ENCODE measurements at places on chromosomes 13 and 19.

GRCh38 chr13:33838647-33839046 lies 20.7 kb downstream of the RFC3 start:
- no peak for DNase-seq

GRCh38 chr19:29576761-29577648 lies 29.1 kb upstream of the POP4 start:
- DNase-seq, result no peak

DNA sequence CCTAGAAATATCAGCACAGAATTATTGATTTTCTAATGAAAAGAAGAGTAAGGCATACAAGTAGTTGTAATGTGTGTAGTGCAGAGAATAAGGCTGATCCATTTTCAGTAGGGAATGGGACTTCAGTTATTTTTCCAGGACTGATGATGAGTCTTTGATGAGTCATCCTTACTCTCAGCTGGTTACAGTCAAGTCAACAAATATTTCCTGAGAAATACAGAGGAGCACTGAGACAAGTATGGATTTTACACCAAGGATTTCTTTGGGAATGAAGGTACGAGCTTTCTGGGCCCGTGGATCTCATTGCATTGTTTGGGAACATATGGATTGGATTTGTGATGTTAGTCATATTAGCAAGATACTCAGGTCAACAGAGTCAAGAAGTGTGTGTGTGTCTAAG lies 502.7 kb downstream of the FGF9 start:
- no peak for DNase-seq

DNA sequence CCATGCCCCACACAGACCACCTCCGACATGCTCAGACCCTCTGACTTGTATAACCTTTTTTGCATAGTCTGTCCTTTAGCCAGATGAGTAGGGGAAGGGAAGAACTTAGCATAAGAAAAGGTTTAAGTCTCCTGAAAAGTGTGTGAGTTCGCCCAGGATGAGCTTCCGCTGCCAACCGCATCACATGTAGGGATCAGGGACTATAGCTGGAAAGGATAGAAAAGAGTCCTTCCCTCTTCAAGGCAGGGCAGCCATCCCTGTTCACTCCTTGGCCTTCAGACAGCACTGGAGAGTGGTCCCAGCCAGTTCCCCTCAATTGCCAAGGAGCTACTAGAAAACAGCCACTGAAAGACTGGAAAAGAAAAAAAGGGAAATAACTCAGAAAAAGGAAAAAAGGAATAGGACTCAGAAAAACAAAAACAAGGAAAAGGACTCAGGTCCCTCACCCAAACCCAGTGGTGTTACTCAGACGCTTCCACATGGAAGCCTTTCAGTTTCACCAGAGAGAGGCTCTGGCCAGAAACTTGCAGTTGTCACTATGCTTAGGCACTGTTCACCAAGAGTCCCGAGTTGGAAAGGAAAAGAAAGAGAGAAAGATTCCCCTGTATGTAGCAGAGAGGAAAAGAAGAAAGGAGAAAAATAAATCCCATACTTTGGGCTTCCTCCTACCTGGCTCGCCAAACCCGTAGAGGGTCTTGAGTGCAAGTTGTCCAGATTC lies 5.6 kb upstream of the TM9SF2 start:
- no peak for DNase-seq

DNA sequence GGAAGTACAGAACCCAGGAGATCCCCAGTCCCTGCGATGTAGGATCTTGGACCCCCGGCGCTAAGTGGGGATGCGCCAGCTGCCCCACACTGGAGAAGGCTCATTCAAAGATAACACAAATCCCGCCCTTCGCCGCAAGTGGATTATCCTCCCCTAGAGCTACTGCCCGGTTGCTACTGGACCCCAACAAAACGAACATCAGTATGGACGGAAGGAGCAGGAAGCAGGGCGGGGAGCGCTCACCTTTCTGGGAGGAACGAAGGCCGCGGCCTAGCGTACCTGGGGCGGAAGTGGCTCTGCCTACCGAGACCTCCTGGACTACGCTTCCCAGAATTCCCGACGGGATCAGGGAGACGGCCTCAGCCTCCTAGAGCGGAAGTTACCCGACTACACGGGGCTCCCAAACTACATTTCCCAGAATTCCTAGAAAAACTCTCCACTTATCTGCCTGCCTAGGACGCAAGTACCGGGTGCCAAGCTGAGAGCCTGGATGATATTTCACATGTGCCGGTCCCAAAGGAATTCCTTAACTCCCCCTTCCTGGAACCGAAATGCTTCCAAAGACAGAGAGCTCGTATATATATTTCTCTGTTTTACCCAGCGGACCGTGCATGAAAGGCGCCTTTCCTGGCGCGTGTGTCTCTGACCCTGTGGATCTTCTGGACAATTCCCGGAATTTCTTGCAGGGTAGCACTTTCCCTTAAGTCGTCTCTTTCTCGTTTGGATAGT lies at the start of gene ZNF112:
TSS of gene ZNF112 (minus strand) at position 298 of the 729 bp plus-strand sequence. CDS start 16,141 bp downstream, outside the sequence.
- no peak for DNase-seq

GRCh38 chr13:35744144-35744543 lies 267.7 kb upstream of the MAB21L1 start:
- DNase-seq, result no peak

GRCh38 chr19:19647037-19647835 lies 3.8 kb upstream of the GMIP start:
- DNase-seq, result no peak

DNA sequence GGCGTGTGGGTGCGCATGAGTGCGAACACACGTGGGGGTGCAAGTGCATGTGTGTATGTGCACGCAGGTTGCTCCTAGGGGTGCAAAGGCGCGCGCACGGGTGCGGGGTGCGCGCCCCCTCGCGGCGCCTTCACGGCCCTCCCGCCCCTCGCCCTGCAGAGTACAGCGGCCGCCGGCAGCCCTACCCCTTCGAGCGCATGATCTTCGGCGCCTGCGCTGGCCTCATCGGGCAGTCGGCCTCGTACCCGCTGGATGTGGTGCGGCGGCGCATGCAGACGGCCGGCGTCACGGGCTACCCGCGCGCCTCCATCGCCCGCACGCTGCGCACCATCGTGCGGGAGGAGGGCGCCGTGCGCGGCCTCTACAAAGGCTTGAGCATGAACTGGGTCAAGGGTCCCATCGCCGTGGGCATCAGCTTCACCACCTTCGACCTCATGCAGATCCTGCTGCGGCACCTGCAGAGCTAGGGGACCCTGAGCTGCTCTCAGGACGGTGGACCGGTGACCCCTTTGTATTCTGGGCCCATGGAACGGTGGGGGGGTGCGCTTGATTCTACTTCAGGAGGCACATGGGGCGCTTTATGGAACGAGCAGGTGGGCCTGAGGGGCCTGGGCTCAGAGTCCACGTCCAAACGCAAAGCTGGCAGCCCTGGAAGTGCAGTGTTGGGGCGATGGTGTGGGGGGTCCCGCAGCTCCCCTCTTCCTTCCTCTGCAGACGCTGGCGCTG lies 27.7 kb downstream of the TMEM161A start:
- DNase-seq, result no peak

Measured in central memory CD8-positive, alpha-beta T cell (primary cell).